ENCODE measurements at places on chromosomes 16 and 17.

GRCh38 chr17:7859028-7859427 is 1.2 kb downstream of the CYB5D1 start:
- DNase-seq: no peak

DNA sequence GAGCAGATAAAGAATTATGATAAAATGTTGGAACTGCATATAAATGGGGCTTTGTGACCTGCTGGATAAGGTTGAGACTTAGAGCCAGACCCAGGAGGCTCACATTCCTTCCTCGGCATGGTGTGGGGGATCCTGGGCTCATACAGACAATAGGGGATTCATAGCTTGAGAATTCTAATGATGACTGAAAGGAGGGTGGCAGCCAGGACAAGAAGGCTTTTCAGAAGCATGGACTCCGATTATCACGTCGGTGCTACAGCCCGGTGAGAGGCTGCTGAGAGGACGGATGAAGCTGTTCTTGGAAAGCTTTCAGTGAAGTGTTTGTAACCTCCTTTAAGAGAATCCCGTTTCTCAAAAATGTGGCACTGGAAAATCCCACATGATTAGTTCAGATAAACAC is 167.2 kb downstream of the ANKFN1 start:
- DNase-seq: no peak

DNA sequence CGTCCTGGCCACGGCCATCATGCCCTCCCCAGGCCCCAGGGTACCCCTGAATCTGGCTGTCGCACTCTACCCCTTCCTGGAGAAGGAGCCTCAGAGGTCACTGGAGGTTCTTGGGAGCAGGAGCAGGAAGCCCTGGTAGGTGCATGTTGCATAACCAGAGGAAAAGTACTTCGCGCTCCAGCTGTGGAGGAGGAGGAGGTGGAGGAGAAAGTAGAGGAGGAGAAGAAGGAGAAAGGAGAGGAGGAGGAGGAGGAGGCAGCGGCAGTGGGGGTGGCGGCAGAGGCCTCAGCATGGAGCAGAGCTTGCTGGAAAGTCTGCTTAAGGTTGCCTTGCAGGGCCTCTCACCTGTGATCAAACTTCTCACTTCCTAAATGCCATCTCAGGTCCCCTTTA is 61.8 kb downstream of the BAIAP2 start:
- peak; percentile 16 for DNase-seq

- no peak for DNase-seq
Observed at GRCh38 chr17:59844884-59845594, 47.7 kb downstream of the TUBD1 start.

All from activated CD8-positive, alpha-beta T cell treated with anti-CD3 and anti-CD28 coated beads for 36 hours (primary cell).